Astrocyte of the hippocampus (primary cell): ENCODE measurements at places on chromosomes 6 and 20.
A peak's percentile ranks its signal among the peaks of the same experiment; 100 is the strongest.

- peak; percentile 91 for DNase-seq
Measured at GRCh38 chr6:85078058-85078457, 313.7 kb upstream of the TBX18 start.

DNA sequence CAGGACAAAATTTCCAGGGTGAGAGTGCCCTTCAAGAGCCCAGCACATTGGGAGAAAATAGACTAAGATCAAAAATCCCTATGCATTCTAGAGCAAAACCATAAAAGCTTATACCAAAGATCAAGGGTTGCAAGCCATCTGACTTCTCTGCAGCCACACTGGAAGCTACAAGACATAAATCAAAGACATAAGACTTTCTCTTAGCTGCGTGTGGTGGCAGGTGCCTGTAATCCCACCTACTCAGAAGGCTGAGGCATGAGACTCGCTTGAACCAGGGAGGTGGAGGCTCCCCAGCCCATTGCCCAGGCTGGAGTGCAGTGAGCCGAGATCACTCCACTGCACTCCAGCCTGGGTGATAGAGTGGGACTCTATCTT, 91.9 kb upstream of the NXT1 start:
- DNase-seq, result no peak

DNA sequence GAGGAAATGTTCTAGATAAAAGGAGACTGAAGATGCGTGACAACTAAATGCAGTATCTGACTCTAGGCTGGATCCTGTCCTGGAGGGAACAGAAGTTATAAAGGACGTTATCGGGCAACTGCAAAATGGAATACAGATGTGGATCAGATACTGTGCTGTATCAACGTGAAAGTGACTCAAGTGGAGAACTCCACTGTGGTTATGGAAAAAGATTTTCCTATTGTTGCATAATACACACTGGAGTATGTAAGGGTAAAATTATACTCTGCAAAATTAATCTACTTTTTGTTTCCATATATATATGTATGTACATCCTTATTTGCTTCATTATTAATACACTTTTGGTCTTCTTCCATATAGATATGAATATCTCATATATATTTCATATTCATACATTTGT, 654.0 kb downstream of the QKI start:
- DNase-seq, result no peak

DNA sequence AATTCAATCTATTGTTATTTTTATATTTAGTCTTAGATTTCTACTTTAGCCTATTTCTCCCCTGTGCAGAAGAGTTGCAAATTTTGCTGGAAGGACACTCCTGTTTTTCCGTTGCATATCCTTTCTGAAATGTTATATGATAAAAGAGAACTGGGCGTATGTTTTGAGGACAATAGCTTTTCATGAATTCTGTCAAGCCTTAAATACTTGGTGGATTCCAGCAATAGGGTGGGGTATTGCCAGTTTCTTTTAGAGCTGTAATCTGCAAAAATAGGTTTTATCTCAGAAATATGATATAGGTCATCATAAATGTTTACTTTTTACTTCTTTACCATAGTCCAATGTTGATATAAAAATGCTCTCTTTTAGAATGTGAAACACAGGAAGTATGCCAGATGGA, 42.0 kb downstream of the VTA1 start:
- no peak for DNase-seq

DNA sequence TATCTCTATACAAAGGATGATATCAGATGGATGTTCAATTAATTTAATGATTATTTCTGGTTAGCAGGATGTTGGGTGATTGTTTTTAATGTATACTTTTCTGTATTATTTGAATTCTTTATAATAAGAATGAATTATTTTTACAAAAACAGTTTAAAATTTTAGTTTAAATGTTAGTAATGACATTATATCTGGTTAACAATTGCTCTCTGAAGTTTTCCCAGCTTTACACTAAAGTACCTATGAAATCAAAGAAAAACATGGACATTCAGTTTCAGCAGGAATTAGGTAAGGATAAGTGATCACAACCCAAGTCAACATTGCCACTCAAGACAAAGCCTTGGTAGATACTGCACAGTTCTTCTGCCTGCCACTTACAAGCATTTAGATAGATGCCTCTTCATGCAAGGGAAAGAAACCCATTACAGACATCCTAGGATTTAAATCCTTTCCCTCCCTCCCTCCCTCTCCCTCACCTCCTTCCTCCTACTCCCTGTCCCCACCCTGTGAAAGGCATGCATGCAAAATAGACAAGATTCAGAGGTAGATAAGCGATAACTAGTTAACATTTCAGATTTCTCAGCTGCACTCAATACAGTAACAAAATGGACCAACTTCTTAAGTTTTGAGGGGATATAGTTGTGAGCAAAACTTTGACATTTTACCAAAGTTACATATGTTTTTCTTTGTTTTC, 143.8 kb downstream of the STXBP5 start:
- no peak for DNase-seq
